NCI-H510A treated with DMSO at 0.1 percent for 48 hours (cell line): ENCODE measurements at places on chromosomes 11 and 22.

DNA sequence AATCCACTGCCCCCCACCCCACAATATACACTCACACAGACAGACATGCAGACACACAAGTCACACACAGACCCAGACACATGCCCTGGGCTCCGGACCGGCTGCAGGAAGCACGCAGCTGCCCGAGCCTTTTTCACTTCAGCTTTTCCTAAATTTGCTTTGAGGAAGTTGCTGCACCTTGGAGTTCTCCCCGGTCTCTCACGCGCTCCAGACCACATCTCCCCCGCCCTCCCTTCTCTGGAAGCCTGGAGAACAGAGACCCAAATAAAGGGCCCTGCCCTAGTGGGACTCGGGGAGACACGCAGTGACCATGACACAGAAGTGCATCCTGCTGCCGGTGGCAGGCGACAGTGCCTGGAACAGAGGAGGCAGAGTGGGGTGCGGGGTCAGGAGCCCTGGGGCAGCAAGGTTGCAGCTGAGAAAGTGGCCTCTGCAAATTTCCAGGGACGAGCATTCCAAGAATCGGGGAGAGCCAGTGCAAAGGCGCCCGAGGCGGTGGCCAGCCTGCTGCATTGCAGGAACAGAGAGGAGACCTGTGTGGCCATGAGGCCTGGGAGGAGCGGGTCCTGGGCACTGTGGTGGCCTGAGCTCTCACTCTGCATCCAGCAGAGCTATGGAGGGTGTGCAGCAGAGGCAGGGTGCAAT, 19.1 kb downstream of the RPL3 start:
- no peak for DNase-seq

DNA sequence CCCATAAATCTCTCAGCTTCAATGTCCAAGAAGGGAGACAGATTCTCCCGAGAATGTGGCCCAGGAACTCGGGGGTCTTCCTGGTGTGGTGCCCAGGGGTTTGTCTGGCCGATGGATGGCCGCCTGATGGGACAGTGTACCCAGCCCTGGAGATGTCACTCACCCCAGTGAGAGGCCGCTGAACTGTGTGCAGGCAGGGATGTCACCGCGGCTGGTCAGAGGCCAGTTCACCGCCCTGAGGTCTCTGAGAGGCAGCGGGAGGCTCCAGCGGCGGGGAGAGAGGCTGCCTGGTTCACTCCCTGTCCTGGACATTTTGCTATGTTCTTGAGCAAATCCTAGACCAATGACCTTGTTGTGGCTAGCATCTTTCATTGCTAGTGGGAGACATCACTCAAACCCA, 1349.5 kb downstream of the BRD1 start:
- DNase-seq: no peak

GRCh38 chr11:65487467-65488272, 11.2 kb upstream of the MALAT1 start:
- DNase-seq: peak; percentile 99

- DNase-seq: no peak
Observed at GRCh38 chr22:23233752-23234408, 53.6 kb downstream of the BCR start.

- no peak for DNase-seq
Observed at GRCh38 chr22:20774882-20775281, 969 bp downstream of the SERPIND1 start.

- DNase-seq: no peak
Observed at GRCh38 chr22:23072077-23072910, 2.0 kb downstream of the GNAZ start.
